Stimulated activated CD4-positive, alpha-beta T cell treated with anti-CD3 and anti-CD28 coated beads, Interleukin-1b, Interleukin-23, amount 100 ng/mL, for 1 hour (primary cell): ENCODE measurements at places on chromosomes 1 and 21.

DNA sequence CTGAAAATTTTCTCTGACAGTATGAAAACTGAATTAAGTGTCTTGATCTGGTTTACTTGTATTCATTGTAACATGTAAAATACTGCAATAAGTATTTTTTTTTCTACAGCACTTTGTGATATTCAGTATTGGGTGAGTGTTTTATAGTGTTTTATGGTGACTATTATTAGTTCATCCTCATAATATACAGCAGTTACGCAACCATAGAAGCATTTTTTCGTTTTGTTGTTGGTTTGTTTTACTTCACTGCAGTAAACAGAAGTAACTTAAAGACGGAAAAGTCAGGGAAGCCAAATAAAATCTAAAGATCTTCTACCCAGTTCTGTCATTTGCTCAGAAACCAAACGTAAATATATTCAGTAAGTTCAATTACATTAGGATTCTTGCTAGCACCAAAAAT lies 250.0 kb downstream of the TPR start:
- no peak for DNase-seq

DNA sequence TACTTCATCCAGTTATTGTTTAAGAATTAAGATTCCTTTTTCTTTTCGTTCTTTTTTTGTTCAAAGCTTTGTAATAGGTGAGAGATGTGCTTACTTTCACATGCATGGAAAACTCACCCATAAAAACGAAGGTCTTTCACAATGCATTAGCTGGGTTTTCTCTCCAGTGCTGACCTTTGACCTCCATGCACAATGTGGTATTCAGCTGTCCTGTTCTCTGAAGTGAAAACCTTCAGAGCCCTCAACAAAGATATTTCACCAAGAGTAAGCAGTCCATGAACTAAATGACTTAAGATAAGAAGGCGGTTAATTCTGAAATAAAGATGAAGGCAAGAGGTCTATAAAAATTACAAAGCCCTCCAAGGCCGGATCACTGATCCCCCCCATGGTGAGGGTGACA lies 77.1 kb upstream of the IPO9 start:
- no peak for DNase-seq

DNA sequence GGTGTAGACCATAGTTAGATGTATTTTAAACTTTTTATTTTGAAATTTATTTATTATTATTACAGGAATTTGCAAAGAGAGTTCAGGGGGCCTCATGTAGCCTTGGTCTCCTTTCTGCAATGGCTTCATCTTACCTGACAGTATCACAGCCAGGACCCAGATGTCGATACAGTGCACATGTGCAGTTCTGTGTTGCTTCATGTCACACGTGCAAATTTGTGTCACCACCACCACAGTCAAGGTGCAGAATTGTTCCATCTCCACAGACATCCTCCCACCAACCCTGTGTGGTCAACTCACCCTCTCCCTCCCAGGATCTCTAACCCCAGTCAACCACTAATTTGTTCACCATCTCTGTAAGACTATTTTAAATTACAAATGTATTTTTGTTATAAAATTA lies 184.5 kb downstream of the CAMTA1 start:
- DNase-seq = no peak

DNA sequence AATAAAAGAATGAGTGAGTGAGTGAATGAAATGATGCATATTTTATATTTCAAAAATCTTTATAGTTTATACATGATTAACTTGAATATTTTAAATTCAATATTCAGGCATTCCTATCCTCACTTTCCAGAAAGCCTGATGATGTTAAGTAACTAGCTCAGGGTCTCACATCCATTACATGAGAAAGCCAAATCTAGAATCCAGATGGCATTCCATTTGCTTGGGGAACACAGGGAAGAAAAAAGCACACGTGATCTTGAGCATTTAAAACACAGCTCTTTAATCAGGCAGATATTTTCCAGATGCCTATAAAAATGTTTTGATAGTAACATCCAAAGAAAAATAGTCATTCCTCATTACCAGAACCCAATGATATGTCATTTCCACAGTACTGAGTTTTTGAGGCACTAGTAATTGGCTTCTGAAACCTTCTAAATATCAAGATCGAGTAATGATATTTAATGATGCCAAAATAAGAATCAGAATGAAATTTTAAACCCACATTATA lies 291.9 kb downstream of the DSCAM start:
- DNase-seq = no peak

- no peak for DNase-seq
These were observed 8.6 kb downstream of the TMED5 start for GRCh38 chr1:93171549-93172034.

DNA sequence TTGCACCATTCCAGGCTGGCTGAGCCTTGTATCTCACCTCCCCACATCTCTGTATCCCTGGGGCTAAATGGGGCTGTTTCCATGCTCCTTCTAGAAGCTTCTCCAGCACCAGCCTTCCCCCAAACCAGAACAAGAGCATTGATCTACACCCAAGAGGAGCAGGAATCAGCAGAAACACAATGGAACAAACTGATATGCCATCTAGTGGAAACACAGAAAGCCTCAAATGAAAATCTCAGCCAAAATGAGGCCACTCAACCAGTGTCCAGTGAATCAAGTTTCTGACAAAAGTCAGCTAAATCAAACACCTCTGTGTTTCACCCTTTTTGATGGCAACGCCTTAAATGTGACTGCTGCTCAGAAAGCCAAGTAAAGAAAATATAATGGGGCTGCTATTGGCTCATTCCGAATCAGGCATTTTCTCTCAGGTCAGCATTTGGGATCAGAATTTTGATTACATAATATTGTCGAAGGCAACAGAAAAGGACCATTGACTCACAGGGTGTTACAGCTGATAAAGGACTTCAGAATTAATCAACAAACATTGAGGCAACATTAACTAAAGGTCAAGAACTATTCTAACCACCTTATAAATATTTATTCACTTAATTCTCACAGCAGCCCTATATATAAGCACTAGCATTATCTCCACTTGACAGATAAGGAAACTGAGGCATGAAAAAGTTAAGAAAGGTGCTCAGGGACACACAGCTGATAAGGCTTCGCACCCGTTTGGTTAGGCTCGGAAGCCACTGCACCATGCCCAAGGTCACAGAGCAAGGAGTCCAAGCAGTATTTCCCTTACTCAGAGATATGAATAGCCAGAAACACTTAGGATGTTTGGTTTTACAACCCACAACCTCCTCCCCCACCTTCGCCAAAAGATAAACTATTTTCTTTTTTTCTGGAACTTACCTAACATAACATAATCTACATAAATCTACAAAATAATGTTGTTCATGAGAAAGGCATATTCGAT lies 85.8 kb upstream of the KCNJ15 start:
- no peak for DNase-seq

DNA sequence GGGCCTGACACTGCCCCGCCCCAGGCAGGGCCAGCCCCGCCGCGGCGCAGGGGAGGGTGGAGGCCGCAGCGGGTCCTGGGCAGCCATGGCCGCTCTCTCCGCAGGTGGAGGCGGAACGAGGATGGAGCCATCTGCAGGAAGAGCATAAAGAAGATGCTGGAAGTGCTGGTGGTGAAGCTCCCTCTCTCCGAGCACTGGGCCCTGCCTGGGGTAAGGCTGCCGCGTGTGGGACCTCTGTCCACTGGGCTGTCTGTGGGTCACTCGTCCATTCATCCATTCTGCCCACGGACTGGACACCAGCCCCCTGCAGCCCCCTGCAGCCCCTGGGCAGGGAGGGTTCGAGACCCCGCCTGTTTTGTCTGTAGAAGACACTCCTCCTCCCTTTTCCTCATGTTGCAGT lies 18.4 kb upstream of the LRRC3 start:
- no peak for DNase-seq

DNA sequence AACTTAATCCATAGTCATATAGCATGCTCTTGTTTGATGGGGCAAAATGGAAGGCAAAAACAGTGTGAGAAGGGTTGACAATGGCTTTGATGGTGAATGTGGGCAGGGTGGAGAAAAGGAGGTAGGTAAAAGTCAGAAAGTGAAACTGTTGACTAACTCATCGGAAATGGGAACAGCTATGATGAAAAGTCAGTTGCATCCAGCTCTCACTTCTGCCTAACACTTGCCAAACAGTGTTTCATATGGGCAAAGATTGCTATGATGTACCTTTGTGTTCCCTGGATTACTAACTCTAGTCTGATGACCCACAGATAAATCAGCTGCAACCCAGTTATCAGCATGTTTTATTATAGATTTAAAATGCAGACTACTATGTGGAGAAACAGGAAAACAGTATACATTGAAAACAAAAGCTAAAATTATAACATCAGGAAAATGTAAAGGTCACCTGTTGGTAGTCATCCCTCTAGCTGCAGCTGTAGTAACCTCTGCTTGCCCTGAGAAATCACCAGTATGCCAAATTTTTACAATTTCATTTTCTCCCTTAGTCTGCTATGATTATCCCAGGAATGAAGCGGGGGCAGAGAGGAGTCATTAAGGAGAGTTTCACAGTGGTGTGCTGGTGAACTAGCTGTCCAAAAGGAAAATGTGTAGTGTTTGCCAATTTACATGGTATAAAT lies 11.7 kb downstream of the TNFSF18 start:
- DNase-seq = no peak

GRCh38 chr1:78834201-78834741 lies 172.3 kb downstream of the ADGRL4 start:
- DNase-seq = no peak

GRCh38 chr1:53332186-53332564 lies 4.3 kb upstream of the LRP8 start:
- DNase-seq = no peak
